Thyroid gland (tissue), 4 donors: ENCODE measurements at places on chromosomes 12 and 14. TPM values are rescaled to one million over a fixed set of nuclear protein-coding genes. Genes with fewer than 3 reads are reported as not detected.

Gene CEP128
- total RNA-seq: 14.1 TPM

Gene SVOP
- total RNA-seq: not detected

Gene KIF26A
- 6.2 TPM for total RNA-seq

Gene LRP1
- 98.5 TPM for total RNA-seq
